Stimulated activated CD8-positive, alpha-beta memory T cell treated with anti-CD3 and anti-CD28 coated beads, Interleukin-7, amount 100 ng/mL, for 24 hours (primary cell): ENCODE measurements at places on chromosomes 5 and 9.

GRCh38 chr5:137142346-137142745 is 356.8 kb downstream of the SPOCK1 start:
- DNase-seq, result no peak

DNA sequence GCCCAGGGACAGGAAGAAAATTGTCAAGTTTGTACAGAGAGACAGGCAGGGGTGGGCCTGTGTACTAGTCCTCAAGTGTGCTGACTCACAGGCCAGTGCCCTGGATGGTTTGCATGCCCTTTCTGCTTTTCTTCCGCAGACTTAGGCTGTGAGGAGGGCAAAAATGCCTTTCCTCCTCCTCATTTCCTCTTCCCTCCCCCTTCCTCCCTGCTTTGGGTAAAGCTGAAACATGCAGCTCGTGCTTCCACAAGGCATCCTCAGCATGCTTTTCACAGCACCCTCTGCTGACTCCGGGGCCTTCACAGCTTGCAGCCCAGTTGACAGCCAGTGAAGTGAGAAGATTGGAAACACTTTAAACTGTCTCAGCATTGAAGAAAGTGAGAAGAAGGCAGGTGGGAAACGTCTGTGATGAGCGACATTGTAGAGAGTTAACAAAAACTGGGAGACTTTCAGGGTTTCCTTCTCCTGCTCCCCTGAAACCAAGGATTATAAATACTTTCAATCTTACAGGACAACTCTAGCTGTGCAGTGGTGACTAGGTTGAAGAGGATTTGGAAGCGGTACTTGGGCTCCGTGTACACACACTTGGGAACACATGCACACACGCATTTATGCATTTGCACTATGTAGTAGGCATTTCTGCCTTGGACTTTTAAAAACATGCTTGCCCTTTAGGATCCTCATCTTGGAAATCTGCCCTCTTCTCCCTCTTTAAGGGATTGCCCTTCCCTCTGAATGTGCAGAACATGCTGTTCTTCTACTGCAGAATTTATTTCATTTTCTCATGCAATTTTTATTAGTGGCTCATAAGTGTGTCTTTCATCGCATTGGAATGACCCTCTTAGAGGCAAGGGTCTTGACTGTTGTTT is 138.8 kb downstream of the GRIA1 start:
- no peak for DNase-seq

DNA sequence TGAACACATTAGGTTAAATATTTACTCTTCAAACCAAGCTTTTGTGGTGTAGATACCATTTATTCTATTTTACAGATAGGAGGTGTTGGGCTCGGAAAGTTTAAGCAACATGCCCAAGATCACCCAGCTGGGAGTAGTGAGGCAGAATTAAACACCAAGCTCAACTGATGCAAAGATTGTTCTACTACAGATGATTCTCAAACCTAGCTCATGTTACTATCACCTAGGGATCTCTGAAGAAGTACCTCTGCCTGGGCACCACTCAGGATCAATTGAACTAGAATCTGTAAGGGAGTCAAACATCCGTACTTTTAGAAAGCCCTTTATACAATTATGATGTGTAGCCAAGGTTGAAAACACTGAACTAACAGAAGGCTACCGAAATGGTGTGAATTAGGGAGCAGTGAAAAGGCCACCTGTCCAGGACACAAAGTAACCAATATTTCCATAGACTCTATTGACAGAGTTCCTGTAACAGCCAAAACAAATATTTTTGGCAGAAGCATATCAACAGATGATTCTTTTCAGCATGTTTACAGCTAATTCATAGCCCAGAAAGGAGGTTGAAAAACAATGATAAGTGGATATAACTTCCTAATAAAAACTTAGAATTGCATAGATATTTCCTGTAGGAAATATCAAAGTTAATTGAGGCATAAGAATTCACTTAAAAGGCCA is 158.5 kb upstream of the PTGER4 start:
- DNase-seq, result no peak

GRCh38 chr5:93219641-93220145 is 361.3 kb downstream of the NR2F1-AS1 start:
- DNase-seq, result no peak

DNA sequence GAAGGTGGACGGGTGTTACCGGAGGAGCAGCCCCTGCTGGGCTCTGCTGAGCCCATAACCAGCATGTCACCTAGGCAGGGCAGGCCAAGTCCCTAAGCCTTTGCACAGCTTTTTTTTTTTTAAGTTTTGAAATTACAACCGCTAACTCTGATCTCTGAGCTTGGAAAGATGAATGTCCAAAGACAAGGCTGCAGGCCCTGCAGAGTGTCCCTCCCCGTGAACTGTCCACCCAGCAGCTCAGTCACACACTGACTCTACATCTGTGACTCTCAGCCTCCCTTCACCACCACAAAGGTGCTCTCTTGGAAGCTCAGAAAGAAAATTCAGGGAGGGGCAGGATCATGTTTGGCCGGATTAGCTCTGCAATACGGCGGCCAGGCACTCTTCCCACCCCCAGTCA is 119.0 kb upstream of the PPP1R26 start:
- no peak for DNase-seq
